ENCODE measurements at places on chromosomes 12 and 14.

- no peak for DNase-seq
Measured at GRCh38 chr14:77242752-77243151, 28.3 kb downstream of the NGB start.

DNA sequence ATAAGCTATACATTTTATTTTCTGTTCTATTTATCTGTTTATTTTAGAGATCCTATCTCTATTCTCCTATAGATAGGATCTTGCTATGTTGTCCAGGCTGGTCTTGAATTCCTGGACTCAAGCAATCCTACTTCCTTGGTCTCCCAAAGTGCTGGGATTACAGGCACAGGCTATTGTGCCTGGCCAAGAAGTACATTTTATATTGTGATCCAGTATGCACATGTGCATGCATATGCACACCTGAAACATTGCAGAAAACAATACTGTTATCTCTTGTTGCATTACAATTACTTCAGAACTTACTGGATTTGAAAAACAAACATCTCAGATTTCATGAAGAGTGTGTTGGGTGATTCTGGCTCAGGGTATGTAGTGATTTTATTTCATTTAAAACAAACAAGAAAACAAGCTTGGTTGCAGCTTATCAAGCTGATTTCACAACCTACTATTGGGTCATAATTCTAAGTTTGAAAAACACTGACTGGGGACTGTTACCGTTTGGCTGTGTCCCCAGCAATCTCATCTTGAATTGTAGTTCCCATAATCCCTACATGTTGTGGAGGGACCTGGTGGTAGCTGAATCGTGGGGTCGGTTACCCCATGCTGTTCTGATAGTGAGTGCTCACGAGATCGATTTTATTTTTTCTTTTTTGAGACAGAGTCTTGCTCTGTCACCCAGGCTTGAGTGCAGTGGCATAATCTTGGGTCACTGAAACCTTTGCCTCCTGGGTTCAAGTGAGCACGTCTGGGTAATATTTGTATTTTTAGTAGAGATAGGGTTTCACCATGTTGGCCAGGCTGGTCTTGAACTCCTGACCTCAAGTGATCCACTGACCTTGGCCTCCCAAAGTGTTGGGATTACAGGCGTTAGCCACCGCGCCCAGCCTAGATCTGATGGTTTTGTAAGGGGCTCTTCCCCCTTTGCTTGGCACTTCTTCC lies 31.3 kb downstream of the ERC1 start:
- DNase-seq, result no peak

GRCh38 chr12:104763168-104763805 lies 194.8 kb downstream of the SLC41A2 start:
- no peak for DNase-seq

DNA sequence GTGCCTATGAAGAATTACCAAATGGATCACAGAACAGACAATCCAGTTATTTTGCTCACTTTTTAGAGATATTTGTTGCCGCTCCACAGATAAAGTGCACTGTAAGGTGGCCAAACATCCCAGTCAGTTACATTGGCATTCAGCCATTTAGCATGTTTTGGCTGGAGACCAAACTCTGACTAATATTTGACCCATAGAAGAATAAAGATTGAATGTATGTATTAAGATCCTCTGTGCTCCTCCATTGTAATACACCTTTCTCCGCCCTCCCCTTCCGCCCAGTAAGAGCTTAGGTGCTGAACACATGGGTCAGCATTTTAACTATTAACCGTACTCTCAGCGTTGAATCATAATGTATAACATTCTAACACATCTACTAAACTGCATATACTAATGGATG lies 163.4 kb downstream of the ANO6 start:
- DNase-seq, result no peak

GRCh38 chr12:116692605-116693004 lies 45.3 kb downstream of the SPRING1 start:
- DNase-seq, result no peak

GRCh38 chr12:68805592-68806120 lies 2.3 kb upstream of the MDM2 start:
- no peak for DNase-seq

GRCh38 chr12:14984766-14985285 lies 12.0 kb downstream of the PDE6H start:
- no peak for DNase-seq

DNA sequence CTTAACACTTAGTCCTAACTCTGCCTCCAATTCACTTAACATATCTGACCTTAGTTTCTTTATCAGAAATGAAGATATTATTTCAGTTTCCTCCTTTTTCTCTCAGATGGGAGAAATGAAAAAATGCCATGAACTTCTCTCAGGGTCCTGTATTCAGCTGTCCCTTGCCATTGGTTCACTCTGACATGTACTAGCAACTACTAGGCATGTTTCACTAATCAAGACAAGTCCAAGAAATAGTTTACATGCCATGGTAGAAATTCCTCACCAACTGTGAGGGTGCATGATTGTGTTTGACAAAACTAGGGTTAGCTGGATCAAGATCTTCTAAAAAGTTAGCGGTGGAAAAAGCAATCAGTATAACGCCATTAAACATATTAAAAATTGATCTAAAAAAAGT lies 7.0 kb upstream of the ATXN7L3B start:
- DNase-seq, result no peak

GRCh38 chr12:81401241-81401640 lies 323.4 kb downstream of the ACSS3 start:
- no peak for DNase-seq

GRCh38 chr12:117790198-117790597 lies 178.6 kb downstream of the KSR2 start:
- no peak for DNase-seq

DNA sequence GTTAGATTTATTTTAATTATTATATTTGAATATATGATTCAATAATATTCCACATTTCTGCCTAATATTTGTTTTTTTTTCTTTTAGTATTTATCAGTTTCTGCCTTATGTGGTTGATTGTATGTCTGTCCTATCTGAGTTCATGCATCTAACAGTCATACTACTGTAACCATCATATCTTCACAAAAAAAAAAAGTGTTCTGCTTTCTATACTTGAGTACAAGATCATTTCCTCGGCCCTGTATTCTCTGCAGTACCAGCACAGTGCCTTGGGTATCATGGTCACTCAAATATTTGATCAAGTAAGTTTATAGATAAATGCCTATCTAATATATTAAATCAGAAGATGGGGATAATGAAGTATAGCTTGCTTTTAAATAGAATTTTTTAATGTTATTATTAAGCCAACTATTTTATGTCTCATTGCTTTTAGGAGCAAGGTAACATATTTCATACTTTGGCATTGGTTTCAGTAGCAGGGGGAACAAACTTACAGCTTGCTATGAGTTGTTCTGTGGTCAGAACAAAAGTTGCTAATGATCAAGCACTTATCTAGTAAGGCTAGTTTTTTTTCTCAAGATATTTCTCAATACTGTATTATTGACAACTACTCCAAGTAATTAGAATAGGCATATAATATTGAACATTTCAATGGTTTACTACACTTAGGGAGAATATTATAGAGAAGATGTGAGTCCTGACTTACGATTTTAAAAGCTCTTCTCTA lies 290.5 kb upstream of the FBXO33 start:
- no peak for DNase-seq

GRCh38 chr12:43776498-43776897 lies 17.7 kb downstream of the IRAK4 start:
- DNase-seq, result no peak

GRCh38 chr14:34000396-34000795 lies 49.5 kb upstream of the EGLN3 start:
- no peak for DNase-seq

DNA sequence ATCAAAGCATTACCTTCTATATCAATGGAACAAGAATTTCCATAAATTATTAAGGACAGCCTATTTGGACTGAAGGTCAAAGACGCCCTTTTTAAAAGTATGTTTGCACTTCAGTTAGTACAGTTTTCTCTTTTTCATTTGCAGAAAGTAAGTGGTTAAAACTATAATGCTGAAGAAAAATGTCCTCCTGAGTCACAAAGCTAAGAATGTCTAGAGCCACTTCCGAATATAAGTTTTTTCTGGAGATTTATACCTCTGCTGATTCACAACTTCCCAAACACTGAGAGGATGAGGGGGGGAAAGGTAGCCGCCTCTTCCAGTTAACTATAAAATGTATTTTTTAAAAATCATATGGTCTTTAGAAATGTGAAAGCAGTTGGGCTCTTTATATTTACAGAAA lies 84.9 kb downstream of the DUSP6 start:
- no peak for DNase-seq

DNA sequence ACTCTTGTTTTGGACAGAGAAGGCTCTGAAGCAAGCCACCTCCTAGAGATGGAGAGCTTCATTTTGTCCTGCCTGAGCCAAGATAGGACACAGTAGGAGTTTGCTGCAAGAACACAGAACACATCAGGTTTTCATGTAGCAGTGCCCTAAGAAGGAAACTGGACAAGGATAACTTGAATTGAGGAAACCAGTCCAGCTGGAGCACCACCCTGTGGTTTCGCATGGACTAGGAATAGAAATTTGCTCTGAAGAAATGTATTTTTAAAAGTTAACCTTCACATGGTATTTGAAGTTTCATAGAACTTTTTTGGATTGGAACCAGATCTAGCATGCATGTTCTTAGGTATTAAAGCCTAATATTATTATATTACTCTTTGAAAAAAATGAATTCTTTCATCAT lies 68.8 kb downstream of the RERG start:
- DNase-seq, result no peak

- no peak for DNase-seq
Measured at GRCh38 chr12:45214071-45214470, 1.8 kb upstream of the ANO6 start.

GRCh38 chr14:66652525-66653106 lies 144.7 kb downstream of the GPHN start:
- no peak for DNase-seq

DNA sequence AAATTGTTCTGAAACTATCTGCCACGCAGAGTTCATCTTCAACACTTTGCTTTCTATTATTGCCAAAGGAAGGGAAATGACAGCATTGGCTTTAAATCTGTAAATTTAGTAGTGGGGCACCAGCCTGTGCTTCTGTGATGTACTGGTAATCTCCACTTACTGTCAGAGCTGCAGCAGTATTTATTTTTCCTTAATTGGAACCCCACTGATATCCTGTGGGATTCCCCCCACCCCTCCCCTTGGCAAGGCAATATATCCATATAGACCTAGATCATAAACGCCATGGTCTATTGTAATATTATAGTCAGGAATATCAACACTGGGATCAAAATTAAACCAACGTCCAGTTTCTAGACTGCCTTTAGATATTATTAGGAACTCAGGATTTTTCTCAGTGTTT lies 96.7 kb downstream of the RMST start:
- DNase-seq, result no peak

- no peak for DNase-seq
Measured at GRCh38 chr12:28051516-28052354, 79.2 kb upstream of the PTHLH start.

GRCh38 chr12:67355428-67356379 lies 86.5 kb downstream of the CAND1 start:
- no peak for DNase-seq

- DNase-seq, result no peak
Measured at GRCh38 chr14:30291216-30291615, 267.7 kb upstream of the G2E3 start.

DNA sequence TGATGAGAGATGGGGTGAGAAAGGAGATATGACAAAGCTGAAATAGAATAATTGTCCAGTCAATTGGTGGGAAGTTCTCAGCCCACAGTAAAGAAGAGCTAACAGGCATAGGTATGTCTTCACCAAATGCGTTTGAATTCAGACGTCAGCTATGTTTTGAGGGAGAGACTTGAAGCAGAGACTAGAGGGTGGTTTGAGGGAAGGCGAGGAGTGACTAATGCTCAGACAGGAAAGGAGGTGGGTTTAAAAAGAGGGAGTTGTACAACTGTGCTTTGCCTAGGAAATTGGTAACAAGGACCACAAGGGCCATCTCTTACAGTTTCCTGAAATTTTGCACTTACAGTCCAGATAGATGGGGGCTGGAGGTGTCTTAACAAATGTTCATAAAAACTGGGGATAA lies 6.4 kb downstream of the JKAMP start:
- no peak for DNase-seq

DNA sequence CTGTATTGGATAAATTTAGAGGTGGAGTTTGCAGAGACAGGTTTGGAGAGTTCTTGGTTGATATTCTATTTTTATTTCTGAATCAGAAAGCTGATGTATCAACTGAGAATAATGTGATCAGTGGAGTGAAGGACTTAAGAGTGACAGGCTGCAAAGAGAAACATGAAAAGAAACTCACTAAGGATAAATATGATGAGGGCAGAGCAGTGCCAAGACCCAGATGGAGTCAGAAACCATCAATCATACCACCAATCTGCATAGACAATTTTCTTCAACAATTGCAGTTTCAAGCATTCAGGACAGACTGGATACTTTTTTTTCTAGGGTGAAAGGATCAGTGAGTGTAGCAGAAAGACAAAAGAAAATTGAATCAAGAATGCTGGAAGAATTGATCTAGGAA lies 226.7 kb upstream of the NAV3 start:
- no peak for DNase-seq

- peak; percentile 74 for DNase-seq
Measured at GRCh38 chr12:125983094-125983783, 918.0 kb downstream of the AACS start.

- DNase-seq, result no peak
Measured at GRCh38 chr14:50022661-50023060, 93.7 kb downstream of the VCPKMT start.

DNA sequence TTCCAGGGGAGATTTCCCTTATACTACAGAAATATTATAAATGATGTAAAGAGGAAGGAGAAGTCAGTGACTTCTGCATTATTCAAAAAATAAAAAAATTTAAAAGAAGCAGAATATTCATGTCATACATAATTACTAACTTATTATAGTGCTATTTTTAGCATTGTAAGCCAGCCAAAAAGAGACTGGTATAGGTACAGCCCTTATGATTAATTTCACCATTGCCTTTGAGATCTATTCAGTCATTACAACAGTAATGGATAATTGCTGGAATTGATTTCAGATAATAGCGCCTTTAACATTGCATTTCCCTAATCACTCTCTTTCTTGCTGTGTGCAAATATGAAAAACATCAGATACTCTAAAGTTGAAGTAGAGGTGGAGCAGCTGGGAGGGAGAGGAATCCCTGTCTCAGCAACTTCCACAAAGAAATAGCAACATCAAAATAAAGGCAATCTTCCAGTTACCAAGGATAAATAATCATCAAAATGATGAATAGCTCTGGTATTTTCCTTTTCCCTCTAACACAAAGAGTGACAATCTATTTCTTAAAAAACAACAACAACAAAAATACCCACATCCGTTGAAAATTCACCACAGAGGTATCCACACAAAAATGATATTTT lies 71.8 kb upstream of the OVCH1 start:
- no peak for DNase-seq
